ENCODE measurements at places on chromosomes 13 and 19. TPM values are rescaled to one million over a fixed set of nuclear protein-coding genes. Genes with fewer than 3 reads are reported as not detected.
A peak's percentile ranks its signal among the peaks of the same experiment; 100 is the strongest.

- DNase-seq = no peak
Observed at GRCh38 chr19:34225659-34226015, 28.7 kb upstream of the GARRE1 start.

DNA sequence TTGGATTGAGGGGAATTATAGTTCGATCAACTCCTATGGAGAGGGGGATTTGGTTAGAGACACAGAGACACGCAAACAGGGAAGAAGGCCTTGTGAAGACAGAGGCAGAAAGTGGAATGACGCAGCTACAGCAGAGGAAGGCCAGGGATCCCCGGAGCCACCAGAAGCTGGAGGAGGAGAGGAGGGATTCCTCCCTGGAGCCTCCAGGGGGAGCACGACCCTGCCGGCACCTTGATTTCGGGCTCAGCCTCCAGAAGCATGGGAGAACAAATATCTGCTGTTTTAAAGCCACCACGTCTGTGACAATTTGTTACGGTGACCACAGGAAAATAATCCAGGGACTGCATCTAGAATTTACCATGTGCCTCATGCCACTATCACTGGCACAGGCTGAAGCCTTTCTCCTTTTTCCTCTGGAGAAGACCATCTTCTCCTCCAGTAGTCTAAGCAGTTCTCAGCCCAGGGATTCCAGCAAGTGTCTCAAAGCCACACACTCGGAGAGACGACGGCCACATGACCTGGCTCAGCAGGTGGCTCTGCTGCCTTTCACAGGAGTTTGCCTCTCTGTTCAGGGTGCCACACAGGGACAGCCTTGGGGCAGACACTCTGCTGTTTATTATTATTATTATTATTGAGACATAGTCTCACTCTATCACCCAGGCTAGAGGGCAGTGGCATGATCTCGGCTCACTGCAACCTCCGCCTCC, 39.9 kb upstream of the CCNE1 start:
- no peak for DNase-seq

Gene ELSPBP1
- not detected for total RNA-seq

DNA sequence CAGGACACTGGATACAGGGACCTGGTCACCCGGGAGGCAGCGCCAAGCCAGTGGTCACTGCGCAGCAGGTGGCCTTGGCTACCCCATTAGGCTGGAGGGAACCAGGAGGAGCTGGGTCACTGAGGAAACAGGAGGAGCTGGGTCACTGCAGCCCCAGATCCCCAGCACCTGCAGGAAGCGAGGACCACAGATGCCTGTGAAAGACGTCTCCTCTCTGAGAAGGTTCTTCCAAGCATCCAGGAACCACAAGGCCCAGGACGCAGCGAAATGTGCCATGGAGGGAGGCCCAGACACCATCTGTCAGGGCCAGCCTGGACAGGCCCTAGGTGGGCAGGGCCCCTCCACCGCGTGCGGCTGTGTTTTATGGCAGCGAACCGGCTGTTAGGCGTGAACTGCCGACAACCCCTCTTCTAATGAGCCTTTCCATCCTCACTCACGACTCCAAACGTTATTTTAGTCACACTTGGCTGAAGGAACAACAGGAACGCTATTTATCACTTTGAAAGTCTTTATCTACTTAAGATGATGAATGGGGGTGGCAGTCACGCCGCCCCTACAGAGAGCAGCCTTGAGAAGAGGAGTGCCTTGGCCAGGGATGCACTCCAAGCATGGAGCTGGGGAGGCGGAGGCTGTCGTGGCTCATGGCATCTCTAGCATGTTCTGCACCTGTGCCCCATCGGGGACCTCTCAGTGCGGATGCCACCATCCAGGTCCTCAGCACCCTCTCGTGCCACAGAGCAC, 53.3 kb downstream of the CEBPG start:
- no peak for DNase-seq

DNA sequence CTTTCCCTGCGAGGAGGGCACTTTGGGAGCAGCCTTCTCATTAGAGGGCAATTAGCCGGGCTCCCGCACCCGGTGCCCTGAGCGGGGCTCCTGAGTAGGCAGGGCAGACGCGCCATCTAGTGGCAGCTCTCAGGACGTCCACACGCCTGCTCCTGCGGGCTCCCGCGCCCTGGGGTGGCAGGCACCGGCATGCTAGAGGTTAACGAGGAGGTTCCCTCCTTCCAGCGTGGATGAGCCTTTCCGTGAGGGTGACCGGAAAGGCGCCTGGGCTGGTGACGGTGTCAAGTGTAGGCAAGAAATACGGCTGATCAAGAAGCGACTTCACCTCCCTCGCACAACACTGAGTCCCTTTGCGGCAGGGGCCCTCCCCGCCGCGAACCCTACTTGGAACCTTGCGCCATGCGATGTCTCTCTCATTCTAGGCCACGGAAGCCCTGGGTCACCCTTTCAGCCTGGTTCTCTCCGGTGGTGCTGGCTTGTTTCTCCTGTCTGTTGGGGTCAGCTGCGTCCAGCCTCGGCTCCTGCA, 67.7 kb downstream of the ALOX5AP start:
- peak; percentile 71 for DNase-seq

GRCh38 chr19:18218600-18218999, 7.6 kb downstream of the PDE4C start:
- no peak for DNase-seq

GRCh38 chr13:31538067-31539042, 201.0 kb upstream of the RXFP2 start:
- no peak for DNase-seq

Gene THSD1
- 0.31 TPM for total RNA-seq

DNA sequence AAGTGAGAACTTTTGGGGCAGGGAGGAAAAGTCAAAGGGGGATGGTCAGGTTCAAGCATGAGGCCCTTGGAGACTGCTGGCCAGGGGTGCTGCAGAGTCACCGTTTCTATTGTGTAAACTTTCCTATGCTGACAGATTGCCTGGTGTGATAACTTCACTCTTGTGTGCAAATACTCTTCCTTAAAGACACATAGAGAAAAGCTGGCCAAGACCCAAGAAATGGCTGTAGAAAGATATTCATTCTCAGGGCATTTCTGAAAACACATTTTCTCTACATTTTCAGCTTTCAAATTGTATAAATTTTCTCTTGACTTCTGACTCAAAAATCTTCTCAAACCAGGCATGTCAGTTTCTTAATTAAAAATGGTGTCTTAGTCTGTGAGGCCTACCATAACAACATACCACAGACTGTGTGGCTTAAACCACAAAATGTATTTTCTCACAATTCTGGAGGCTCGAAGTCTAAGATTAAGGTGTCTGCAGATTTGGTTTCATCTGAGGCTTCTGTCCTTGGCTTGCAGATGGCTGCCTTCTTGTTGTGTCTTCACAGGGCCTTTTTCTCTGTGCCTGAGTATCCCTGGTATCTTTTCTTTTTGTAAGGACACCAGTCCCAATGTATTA, 304.5 kb downstream of the KCNRG start:
- DNase-seq = no peak

GRCh38 chr13:112558696-112559418, 29.1 kb downstream of the TUBGCP3 start:
- DNase-seq = no peak

Gene SLC6A16
- 6.1 TPM for total RNA-seq

Gene SULT2A1
- total RNA-seq = not detected

GRCh38 chr19:50460161-50460765, 16.0 kb upstream of the EMC10 start:
- DNase-seq = no peak

- DNase-seq = no peak
Observed at GRCh38 chr13:98556968-98557631, 19.8 kb downstream of the STK24 start.

Gene SLC46A3
- 11.9 TPM for total RNA-seq

- DNase-seq = no peak
Observed at GRCh38 chr13:98487522-98487921, 89.4 kb downstream of the STK24 start.

GRCh38 chr19:35555301-35556005, 8.0 kb downstream of the ATP4A start:
- no peak for DNase-seq

Gene FAM216B
- not detected for total RNA-seq

- DNase-seq = no peak
Observed at GRCh38 chr13:46327246-46327645, 59.8 kb downstream of the RUBCNL start.

DNA sequence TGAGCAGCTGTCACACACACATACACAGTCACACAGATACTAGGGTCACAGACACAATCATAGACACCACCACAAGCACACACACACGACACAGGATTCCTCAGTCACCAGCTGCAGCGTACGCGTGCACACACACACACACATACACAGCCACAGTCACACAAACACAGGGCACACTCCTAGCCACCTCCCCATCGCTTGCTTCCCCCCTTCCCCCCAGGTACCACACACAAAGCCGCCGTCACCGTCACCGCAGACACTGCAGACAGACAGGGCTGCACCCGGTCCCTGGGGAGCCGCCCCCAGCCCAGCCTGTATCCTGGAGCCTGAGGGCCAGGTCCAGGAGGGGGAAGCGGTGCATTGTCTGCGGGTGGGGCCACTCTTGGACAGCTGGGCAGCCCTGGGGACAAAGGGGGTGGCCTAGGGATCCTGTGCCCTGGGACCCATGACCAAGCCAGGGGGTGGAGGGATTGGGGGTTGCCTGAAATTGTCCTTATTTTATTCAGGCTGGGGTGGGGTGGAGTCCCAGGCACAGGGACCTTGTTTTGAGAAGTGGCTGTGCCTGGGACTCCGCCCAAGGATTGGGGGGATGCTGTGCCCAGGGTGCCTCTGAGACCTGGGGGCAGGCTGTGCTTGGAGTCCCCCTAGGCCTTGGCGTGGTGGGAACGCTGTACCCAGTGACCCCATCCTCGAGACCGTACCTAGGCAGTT, 957 bp downstream of the NUMBL start:
- no peak for DNase-seq

Gene SLAIN1
- 32.2 TPM for total RNA-seq

GRCh38 chr13:63011996-63012395, 1596.3 kb upstream of the PCDH20 start:
- DNase-seq = no peak

DNA sequence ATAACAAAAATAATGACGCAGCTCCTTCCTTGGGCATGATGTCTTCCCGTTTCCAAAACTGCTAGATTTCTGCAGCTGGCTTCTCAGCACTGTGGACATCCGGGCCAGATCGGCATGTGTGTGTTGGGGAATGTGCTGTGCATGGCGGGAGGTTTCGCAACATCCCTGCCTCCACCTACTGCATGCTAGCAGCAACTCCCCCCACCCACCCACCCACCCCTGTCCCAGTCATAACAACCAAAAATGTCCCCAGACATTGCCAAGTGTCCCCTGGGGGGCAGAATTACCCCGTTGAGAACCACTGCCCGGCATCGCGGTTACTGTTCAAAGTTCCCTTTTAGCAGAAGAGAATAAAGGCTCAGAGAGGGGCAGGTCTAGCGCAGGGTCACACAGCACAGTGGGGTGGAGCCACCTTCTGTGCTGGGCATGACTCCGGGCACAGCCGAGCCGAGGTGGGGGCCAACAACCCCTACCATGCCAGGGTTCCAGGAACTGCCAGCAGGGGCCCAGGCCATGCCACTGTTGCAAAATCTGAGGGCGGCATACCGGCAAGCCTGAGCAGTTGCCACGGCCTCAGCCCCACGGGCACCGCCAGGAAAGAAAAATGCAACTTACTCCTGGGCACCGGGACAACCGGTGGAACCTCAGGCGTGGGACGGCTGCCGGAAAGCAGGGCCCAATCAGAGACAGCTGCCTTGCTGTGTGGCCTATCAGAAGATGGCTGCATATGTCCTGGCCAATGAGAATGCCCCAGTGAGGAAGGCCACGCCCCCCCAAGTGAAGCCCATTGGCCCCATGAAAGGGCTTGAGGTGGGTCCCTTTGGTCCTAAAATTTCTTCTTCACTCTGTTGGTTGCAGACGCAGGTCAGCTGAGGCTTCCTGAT, 22.5 kb upstream of the NFIC start:
- DNase-seq = no peak

DNA sequence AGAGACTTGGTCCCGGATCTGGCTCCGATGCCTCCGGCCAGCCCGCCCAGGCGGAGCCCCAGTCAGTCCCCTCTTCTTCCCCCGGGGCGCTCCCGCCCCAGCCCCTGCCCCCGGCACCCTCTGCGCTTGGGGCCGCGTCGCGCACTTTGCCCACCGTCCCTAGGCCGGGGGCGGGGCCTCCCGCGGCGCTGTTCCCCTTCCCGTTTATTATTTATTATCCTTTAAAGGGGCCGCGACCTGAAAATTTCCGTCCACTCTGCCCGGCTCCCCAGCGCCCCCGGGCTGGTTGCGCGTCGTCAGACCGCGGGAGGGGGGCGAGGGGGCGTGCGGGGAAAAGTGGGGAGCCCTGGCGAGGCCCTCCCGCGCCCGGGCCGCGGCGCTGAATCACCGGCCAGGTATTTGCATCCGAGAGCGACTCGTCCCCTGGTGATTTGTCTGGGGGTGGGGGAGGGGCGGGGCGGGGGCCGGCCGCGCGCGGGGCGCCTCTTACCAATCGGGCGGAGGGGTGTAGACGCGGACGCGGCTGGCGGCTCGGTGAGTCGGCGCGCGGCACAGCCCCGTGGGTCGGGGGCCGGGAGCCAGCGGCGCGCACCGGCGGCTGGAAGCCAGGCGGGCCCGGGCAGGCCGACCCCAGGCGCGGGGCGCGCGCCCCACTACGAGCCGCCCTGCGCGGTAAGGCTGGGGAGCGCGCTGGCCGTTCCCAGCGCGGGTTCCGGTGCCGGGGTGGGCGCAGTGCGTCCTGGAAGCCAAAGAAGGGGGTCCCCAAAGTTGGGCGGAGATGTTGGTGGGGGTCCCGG, at the start of gene ARID3A:
Gene ARID3A (plus strand): TSS at position 510 of the 797 bp plus-strand sequence. CDS start 3,494 bp downstream, outside the sequence.
- peak; percentile 80 for DNase-seq

GRCh38 chr13:81995316-81995715, 1654.4 kb upstream of the SPRY2 start:
- no peak for DNase-seq

Gene ZNF726
- 3.3 TPM for total RNA-seq

Gene GPR183
- 106 TPM for total RNA-seq

DNA sequence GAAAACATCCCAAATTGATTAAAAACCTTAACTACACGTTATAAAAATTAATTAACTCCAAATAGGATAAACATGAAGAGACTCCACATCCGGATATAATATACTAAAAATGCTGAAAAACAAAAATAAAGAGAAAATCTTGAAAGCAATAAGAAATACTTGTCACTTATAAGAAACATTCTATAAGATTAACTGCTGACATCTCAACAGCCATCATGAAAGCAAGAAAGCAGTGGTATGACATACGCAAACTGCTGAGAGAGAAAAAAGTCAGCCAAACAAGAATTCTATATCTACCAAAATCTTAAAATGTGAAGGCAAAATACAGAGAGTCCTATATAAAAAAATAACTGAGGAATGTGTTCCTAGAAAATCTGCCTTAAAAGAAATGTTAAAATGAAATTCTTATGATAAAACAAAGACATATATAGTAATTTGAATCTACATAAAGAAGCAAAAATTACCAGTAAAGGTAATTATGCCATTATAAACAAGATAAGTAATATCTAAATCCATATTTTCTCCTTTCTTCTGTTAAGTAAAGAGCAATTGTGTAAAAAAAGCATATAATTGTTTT, 1851.1 kb downstream of the PCDH9 start:
- no peak for DNase-seq
